Fibroblast of skin of abdomen (primary cell): ENCODE measurements at places on chromosomes 11 and 22.

- no peak for DNase-seq
Measured at GRCh38 chr22:38171927-38172831, 9.5 kb downstream of the PLA2G6 start.

DNA sequence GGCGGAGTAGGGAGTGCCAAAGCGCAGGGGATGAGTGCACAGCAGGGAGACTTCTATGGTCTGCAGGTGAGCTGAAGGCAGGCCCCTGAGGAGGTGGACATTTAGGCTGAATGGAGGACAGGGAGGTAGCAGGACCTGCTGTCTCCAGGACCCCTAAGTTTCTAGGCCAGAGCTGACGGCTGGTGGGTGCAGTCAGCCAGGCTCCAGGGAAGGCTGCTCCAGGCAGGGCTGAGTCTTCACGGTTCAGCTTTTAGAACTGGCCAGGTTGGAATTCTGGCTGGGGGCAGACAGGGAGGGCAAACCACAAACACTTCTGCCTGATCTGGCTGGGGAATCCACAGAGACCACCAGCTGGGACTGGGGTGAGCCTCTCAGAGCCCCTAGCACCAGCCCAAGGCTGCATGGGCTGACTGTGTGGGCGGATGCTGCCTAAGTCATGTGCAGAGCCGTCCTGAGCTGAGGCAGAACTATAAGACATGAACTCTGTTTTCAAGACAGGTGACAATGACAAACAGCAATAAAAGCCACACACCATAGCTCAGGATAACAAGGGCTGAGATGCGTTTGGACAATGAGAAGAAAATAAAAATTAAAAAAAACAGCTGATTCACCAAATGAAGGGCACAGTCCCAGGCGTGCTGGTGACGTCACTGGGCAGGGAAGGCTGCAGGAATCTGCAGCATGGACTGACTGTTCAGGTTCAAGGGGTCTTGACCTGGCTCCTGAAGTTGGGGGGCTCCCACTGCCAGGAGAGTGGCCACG is 10.4 kb upstream of the MALAT1 start:
- peak; percentile 32 for DNase-seq

- DNase-seq, result peak; percentile 26
Measured at GRCh38 chr11:71489311-71490043, 36.5 kb downstream of the NADSYN1 start.

DNA sequence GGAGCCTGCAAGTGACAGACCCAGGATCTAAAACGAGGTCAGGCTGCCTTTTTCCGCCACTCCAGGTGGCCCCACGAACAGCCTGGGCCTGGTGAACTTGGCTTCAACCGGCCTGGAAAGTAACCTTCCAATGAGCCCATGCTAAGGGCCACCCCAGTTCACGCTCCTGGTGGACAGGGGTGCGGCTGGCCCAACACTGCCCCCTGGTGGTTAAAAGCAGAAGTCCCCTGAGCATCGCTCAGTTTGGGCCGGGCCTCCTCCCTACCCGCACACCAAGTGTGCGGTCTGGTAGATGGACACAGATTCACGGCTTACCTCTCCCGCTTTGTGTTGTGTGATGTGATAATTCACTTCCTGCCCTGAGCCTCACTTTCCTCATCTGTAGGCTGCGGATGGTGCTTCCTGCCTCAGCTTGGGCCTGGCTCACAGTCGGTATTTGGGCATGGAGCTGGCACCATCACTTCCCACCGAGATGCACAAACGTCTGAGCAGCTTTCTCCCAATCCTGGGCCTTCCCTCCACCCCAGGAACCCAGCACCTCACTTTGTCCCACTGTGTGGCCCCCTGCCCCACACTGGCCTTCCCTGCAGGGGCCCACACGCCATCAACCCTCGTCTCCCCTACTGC is 13.7 kb upstream of the SEC14L3 start:
- DNase-seq, result peak; percentile 31

GRCh38 chr11:112718483-112718882 is 242.7 kb upstream of the NCAM1 start:
- peak; percentile 18 for DNase-seq

DNA sequence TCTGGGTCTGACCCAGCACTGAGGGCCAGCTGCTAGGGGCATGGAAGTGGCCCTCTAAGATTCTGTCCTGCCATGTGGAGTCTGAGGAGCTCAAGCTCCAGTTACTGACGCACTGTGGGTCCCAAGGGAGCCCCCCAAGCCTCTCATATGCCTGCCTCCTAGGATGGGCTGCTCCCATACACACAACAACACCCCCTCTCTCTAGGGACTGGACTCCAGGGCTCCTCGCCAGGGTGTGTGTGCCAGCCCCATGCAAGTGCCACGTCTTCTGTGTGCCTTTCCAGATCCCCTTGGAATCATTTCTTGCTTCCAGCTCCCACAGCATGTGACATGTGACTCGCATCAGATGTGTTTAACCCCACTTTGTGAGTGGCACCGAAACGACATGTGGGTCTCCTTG is 234.5 kb downstream of the CEP164 start:
- no peak for DNase-seq

- no peak for DNase-seq
Measured at GRCh38 chr11:35321111-35321510, 98.2 kb downstream of the SLC1A2 start.
